ENCODE measurements at places on chromosomes 11 and 22.

GRCh38 chr11:78573681-78574080 is 983 bp downstream of the NARS2 start:
- no peak for DNase-seq

DNA sequence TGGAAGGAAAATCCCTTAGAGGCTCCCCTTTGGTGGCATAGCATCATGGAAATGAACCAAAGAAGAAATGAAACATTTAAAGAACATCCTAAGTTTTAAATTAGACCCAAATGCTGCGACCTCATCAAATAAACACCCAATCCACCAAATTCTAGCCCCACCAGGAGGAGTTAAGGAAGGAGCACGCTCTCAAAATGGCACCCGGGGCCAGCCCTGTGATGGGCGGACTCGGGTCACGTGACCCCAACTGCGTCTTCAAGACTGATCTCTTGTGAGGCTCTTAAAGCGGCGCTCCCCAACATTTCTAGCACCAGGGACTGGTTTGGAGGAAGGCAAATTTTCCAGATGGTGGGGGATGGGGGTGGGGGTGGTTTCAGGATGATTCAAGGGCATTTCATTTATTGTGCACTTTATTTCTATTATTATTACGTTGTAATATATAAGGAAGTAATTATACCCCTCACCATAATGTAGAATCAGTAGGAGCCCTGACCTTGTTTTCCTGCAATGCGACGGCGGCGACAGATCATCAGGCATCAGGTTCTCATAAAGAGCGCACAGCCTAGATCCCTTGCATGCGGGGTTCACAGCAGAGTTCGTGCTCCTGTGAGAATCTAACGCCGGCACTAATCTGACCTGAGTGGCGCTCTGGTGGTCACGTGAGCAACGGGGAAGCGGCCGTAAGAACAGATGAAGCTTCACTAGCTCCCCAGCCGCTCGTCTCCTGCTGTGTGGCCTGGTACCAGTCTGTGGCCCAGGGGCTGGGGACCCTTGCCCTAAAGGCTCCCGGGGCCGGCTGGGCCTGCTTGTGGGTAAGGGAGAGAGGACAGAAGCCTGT is 90.6 kb upstream of the SLC22A12 start:
- DNase-seq = no peak

DNA sequence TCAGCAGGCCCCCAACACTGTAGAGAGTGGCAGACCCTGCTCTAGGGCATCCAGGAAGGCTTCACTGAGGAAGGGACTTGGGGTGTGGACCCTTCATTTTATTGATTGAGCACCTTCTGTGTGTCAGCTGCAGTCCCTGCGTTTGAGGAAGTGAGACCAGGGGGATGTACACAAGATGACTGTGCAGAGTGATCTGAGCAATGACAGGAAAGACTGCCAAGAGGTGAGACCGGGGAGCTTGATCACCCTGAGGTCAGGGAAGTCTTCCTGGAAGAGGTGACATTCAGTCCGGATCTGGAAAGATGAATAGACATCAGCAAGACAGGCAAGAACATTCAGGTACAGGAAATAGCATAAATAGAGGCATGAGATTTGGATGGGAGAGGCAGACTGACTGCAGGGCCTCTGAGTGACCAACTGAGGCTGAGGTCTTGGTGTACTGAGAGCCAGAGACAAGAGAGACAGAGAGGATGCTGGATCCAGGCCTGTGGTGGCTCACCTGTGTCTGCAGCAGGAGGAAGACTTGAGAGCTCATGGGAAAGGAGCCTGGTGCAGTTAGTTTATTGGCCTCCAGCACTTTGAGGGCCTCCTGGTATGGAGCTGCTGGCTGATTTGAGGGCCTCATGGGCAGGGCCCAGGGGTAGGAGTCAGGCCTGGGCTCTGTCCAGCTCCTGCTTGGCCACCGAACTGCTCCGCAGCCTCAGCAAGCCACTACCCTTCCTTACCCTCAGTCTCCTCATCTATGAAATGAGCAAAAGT is 5.2 kb downstream of the DGAT2 start:
- DNase-seq = no peak

DNA sequence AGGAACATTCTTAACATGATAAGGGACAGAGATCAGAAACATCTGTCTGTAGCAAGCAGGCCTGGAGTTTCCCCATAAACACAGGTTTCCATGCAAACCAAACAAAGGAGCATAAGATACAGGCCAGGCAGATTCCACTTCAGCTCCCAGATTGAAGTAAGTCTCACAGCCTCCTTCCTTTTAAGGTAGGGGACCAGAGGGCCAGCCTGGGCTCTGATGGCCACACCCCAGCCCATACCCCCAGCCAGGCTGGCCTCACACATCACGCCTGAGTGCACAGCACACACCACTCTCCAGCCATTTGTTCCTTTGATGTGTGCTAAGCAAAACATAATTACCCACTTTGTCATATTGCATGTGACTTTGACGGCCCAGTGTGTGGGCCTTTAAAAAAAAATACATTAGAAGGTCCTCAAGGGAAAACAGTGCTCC is 518.7 kb downstream of the NTM start:
- no peak for DNase-seq
